A549 treated with CORT108297 at 1 μM for 4 hours (cell line): ENCODE measurements at places on chromosomes 3 and 15. TPM values are rescaled to one million over a fixed set of nuclear protein-coding genes. Genes with fewer than 3 reads are reported as not detected.

The SPRED1 gene
- 7.3 to 9.5 TPM (median 8.6 TPM) in 5 replicates for total RNA-seq

The PRR20G gene
- total RNA-seq, result 0.13 to 0.19 TPM (median 0.17 TPM) in 3 of 5 replicates, not detected in the others

The KIF23 gene
- 69.2 to 104 TPM (median 80.4 TPM) in 5 replicates for total RNA-seq

The FLNB gene
- total RNA-seq, result 288 to 332 TPM (median 311 TPM) in 5 replicates

The KLHL25 gene
- 6.3 to 8.8 TPM (median 8.0 TPM) in 5 replicates for total RNA-seq

The TNFAIP8L3 gene
- total RNA-seq, result 7.0 to 10.0 TPM (median 8.9 TPM) in 5 replicates

The KBTBD12 gene
- not detected in 5 replicates for total RNA-seq

The C3orf62 gene
- 1.5 to 2.2 TPM (median 1.9 TPM) in 5 replicates for total RNA-seq

The FOXL2NB gene
- 0.89 to 1.6 TPM (median 1.2 TPM) in 5 replicates for total RNA-seq

The LTK gene
- 0.06 to 0.12 TPM (median 0.09 TPM) in 5 replicates for total RNA-seq

The ITGA11 gene
- total RNA-seq, result 2.4 to 7.8 TPM (median 5.0 TPM) in 5 replicates

The HYAL1 gene
- total RNA-seq, result 0.37 to 0.52 TPM (median 0.44 TPM) in 5 replicates

The PLA2G4E gene
- total RNA-seq, result 0.02 TPM in 1 of 5 replicates, not detected in the others

The WNT5A gene
- 0.76 to 1.2 TPM (median 0.95 TPM) in 5 replicates for total RNA-seq

The ACY1 gene
- total RNA-seq, result 20.9 to 28.2 TPM (median 26.8 TPM) in 5 replicates

The EXD1 gene
- total RNA-seq, result not detected in 5 replicates

The IQCH gene
- total RNA-seq, result 1.5 to 2.5 TPM (median 2.0 TPM) in 5 replicates
